ENCODE measurements at places on chromosomes 3 and 15. TPM values are rescaled to one million over a fixed set of nuclear protein-coding genes. Genes with fewer than 3 reads are reported as not detected.

The SCG5 gene
- total RNA-seq = 2.6 TPM

- DNase-seq = no peak
These were observed 18.1 kb downstream of the FBN1 start for GRCh38 chr15:48627260-48627940.

GRCh38 chr3:33184863-33185262, 33.7 kb downstream of the SUSD5 start:
- no peak for DNase-seq

The RNF168 gene
- 23.2 TPM for total RNA-seq

DNA sequence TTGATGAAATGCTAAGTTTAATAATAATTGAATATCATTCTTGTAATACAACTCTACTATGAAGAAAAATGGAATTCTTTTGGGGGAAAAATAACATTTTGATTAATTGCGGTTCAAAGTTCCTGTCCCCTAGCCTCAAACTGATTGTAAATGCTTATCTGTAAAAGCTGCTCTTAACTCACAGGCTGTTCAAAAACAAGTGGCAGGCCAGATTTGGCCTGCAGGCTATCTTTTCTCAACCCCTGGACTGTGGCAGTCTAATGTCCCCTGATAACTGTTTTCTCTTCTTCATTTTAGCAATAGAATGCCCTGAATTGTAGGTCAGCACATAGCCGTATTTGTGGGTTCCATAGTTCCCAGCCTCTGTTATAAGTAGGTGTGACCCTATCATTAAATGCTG, 23.5 kb upstream of the SAMMSON start:
- DNase-seq = no peak

The SLC9C1 gene
- 0.46 TPM for total RNA-seq

The AGTR1 gene
- 1.9 TPM for total RNA-seq

DNA sequence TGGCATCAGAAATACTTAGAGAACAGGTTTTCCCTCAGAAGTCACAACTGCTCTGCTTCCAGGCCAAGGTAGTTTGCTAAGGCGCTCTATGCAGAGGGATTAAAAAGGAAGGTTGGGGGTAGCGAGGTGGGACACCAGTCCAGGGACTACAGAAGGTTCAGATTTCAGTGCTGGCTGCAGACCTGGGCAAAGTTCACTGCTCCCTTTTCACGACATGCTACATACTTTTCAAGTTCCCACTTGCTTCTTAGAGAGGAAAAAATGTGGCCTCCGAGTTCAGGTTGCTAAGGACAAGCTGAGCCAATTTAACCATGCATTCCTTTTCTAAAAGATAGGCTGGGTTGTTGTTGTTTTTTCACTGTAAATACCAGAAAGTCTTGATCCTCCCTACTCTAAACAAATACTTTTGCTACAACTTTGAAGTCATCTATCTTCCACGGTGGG, 158.6 kb upstream of the NR2F2 start:
- no peak for DNase-seq

Data from mucosa of gallbladder (tissue), 1 donor.